NCI-H69 (cell line): ENCODE measurements at places on chromosomes 16 and 17.

DNA sequence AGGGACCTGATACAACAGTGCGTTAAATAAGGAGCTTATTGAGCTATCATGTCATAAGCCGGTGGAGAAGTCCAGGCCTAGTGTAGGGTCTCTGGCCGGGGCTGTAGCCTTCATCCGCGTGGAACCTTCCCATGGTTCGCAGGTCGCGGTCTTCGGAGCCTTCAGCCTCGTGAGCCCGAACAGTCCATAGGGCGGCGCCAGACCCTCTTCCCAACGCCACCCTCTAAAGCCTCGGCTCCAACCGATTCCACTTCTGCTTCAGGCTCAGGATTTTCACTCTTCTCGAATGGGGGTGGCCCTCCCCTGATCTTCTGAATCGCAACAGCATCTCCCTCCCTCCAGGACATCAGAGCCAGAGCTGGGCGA, 10.3 kb upstream of the BRCA1 start:
- DNase-seq = no peak

DNA sequence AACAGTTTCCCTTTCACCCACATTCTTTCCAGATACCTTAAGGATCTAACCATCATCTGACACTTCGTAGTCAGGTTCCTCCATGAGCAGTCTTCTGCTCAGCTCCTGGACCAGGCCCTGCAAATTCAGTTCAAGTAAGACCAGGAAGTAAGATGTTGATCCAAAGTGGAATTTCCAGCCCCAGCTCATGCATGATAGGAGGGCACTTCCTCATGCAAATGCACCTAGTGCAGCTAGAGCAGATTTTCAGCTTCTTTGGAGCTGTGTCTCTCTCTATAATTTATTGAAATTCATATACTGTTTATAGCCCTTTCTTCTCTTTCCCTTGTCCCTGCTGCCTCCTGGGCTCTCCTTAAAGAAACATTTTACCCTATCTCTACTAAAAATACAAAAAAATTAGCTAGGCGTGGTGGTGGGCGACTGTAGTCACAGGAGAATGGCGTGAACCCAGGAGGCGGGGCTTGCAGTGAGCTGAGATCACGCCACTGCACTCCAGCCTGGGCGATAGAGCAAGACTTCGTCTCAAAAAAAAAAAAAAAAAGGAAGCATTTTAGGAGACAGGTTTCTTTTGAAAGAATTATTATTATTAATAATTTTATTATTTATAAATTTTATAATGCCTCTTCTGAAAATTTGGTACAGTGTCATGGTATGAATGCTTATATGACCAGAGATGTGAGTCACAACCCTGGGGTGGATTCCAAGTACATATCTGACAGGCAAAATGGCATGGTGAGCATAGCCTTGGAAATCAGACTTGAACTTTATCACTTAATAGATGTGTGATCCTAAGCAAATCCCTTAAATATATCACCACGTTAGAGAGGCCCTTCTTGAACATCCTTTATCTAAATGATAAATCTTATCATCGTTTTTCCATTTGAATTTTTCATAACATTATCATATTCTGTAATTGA, 94.3 kb downstream of the SSH2 start:
- DNase-seq = peak; percentile 11

DNA sequence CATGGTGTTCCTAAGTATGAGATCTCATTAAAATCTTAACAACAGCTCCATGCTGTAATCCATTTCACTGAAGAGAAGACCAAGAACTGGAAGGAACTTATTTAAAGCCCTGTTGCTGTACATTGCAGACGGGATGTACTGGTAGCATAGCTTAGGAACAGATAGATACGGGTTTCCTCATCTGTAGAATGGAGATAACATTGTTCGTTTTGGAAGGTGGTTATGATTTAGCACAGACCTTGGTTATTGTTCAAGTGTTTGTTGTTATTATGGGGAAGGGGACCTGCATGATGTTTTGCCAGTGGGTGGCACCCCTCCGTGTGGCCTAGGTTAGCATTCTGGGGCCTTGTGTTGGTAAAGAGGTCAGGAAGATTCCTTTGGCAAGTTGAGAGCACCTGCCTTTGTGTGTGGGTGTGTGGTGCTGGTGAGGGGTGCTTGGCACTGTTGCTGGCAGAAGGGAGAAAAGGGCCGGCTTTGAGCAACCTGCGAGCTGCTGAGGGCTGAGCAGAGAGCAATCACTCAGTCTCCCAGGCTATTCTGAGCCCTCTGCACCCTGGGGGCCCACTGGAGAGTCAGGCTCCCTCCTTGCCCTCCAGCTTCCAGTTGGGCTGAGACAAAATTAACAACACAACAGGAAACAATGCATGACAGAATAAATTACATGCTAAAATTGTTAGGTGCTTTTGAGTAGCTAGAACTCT, 2.3 kb downstream of the TAOK2 start:
- DNase-seq = no peak

DNA sequence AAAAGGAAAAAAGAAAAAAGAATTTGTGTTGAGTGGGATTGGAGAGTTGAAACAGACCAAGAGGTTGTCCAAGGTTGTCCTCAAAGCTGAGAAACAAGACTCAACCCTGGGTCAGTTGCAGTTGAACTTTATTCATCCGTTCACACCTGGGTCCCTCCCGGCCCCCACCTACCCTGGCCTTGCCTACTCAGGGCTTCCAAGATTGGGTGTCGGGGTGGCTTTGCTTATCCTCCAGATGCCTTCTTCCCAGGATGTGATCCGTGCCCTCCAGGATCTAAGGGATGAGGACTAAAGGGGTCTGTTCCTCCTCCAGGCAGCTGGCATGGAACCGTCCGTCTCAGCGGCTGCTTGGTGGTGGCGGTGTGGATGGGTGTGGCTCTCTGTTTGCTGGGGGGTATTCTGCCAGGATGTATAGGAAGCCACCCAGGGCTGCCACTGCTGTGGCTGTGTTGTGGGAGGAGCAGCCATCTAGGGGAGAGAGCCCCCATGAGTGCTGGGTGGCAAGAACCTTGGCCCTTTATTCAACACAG, 10.3 kb upstream of the NAGPA start:
- DNase-seq = no peak

DNA sequence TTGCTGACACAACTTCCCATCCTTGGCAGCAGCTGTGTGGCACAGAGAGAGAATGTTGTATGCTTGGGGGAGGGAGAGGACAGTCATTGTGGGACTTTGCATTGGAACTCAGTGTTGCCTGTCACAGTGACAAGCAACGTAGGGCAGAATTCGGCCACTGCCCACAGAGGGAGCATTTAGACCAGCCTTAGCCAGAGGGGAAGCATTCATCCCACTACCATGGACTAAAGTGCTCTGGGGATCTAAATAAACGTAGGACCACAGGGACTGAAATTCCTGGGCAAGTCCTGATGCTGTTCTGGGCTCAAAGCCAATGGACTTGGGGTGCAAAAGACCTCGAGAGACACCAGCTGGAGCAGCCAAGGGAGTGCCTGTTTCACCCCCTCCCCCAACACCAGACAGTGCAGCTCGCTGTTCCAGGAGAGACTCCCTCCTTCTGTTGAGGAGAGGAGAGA, 44.9 kb downstream of the ABCA8 start:
- no peak for DNase-seq

GRCh38 chr16:12460064-12460392, 343.7 kb downstream of the CPPED1 start:
- DNase-seq = no peak

GRCh38 chr16:72355561-72355960, 183.6 kb upstream of the PMFBP1 start:
- no peak for DNase-seq

DNA sequence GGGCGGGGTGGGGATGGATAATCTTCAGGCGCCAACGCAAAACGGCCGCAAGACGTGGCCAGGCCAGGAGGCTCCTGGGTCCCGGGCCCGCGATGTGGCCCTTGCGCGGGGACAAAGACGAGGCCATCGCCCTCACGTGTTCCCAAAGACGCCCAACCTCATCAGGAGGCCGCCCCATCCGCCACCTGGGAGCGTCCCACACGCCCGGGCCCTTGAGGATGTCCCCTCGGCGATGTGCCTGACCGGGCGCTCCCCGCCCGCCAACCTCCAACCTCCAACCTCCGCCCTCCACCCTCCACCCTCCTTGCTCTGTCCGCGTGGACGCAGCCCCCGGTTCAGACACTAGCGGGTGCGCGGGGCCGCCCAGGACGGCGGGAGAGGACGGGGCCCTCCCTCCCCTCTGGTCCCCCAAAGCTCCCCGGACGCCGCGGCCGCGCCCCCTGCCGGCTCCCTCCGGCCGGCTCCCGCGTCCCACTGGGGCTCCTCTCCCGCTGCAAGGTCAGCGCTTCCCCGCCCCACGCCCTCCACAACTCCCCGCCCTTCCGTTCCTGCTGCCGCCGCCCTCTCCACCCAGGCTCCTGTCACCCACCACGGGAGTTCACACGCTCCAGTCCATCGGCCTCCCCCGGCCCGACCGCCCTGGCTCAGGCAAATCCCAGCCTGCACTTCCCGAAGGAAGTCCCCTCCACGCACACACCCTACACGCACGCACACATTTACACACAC, 250.8 kb upstream of the RPL38 start:
- peak; percentile 39 for DNase-seq

- no peak for DNase-seq
Measured at GRCh38 chr17:49784636-49785035, 3.8 kb upstream of the KAT7 start.

- DNase-seq = peak; percentile 25
Measured at GRCh38 chr16:84839054-84839453, 19.3 kb downstream of the CRISPLD2 start.

DNA sequence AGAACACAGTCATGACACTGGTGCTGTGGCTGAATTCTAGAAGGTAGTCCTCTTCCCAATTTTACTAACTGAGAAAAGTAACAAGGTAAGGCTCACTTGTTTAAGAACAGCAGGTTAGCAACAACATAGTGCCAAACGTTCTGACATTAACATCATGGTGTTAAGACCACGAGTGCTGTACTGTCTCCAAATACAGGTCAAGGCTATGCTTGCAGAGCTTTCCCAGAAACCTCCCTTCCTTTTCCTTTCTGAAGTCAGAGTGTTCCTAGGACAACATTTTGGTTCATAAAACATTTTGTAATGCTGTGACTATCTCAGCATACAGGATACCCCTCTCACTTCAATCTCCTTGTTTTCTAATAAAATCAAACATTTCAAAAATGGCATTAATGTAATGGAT, 144.0 kb downstream of the STX8 start:
- no peak for DNase-seq

DNA sequence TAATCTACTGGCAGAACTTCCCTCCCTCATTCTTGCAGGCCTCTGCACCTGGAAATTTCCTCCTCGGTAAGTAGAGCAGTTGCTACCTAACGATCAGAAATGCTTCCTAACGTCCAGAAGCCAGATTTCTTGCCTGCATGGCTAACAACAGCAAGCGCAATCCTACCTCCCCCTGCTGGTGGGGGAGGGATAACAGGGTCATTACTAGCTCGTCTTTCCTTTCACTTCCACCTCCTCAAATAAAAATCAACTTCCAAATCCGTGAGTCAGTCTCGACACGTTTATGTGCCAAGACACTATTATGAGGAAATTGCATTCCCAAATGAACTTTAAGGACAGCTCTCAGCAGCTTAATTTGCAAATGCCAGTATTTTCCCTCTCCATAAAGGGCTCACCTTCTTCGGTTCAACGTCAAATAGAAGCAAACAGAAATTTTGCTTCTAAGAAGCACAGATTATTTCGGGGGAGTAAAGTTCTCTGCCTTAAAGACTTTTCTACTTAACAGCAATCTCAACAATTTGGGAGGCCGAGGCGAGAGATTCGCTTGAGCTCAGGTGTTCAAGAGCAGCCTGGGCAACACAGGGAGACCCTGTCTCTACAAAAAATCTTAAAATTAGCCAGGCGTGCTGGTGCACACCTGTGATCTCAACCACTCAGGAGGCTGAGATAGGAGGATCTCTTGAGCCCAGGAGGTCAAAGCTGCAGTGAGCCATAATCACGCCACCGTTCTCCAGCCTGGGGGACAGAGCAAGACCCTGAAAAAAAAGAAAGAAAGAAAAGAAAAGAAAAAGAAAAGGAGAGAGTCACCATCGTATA, 188.6 kb upstream of the PSMD7 start:
- DNase-seq = peak; percentile 56

DNA sequence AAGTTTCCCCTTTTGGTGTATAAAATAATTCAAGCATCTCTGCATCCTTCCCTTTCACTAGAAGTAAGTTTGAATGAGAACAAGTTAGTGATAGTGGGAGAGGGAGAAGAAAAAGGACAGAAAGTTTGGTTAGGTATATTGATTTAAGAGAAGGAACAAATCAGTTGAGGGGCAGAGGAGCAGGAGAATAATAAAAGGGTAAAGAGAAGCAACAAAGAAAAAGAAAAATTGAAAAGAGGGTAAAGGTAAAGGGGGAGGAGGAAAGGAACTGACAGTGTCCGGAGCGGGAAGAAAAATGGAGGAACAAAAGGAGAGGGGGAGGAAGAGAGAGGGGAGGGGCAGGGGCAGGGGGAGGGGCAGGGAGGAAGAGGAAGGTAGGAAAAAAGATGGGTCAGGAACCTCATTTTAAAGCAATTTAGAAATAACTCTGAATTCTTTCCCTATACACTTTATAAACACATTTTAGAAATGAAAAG, 6.3 kb upstream of the IGF2BP1 start:
- no peak for DNase-seq

DNA sequence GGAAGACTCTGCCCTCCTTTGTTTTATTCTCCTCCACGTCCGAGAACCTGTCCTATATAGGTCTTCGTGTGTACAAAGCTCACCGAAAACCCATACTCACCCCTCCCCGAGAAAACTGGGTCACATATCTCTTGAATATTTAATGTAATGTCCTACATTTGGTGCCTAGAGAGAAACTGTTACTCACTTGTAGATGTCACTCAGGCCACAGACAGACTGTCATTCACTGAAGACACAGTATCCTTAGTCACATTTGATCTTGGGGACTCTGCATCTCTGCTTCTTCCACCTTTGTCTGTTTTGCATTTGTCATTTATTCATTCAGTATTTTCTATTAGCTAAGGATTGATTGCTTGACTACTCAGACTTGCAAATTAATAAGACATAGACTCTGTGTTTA, 131.8 kb upstream of the TBX2 start:
- no peak for DNase-seq

DNA sequence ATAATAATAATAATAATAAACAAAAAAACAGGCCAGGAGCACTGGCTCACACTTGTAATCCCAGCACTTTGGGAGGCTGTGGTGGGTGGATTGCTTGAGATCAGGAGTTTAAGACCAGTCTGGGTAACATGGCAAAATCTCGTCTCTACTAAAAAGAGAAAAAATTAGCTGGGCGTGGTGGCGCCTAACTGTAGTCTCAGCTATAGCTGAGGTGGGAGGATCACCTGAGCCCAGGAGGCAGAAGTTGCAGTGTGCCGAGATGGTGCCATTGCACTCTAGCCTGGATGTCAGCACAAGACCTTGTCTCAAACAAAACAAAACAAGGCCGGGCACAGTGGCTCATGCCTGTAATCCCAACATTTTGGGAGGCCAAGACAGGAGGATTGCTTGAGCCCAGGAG, 18.7 kb upstream of the ATP6V0C start:
- DNase-seq = no peak

- DNase-seq = peak; percentile 1
Measured at GRCh38 chr16:58212824-58213655, 15.1 kb upstream of the CSNK2A2 start.

GRCh38 chr17:75691371-75691791, 24.2 kb downstream of the SAP30BP start:
- no peak for DNase-seq

- no peak for DNase-seq
Measured at GRCh38 chr16:4535627-4536108, 2.9 kb downstream of the CDIP1 start.
